ENCODE measurements at places on chromosomes 13 and 19.

DNA sequence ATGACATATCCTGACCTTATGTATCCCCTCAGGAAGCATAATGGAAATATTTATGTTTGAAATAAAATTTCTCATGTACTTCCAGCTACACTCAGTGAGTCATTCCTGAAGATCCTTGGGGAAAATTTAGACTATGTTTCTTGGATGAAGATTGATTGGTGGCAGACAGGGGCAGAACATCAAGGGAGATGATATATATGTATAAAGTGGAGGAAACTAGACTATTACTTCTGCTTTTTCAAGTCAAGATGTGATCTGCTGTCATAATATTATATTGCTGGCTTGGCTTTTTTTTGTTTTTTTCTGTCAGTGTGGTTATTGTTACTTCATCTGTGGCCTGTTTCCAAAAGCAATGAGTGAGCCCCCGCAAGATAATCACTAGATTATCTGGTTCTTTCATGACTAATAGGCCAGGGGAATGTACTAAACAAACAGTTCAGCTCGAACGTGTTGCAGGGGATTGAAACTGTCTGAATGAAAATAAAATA, 87.2 kb upstream of the TNFSF11 start:
- DNase-seq: no peak

GRCh38 chr19:55302318-55302703, 18.5 kb downstream of the BRSK1 start:
- no peak for DNase-seq

GRCh38 chr13:20131057-20131832, 29.6 kb downstream of the GJA3 start:
- DNase-seq: no peak

GRCh38 chr13:94322925-94323763, 156.3 kb downstream of the DCT start:
- no peak for DNase-seq

GRCh38 chr13:41942462-41943094, 18.3 kb downstream of the VWA8 start:
- DNase-seq: no peak

GRCh38 chr13:40579535-40579934, 86.9 kb downstream of the FOXO1 start:
- DNase-seq: no peak

GRCh38 chr19:16861011-16861410, 27.8 kb upstream of the F2RL3 start:
- DNase-seq: no peak

GRCh38 chr19:22257916-22258315, 28.3 kb upstream of the ZNF729 start:
- no peak for DNase-seq

GRCh38 chr13:64099994-64100393, 2684.3 kb upstream of the PCDH20 start:
- no peak for DNase-seq

GRCh38 chr13:99822820-99823219, 148.7 kb downstream of the ZIC5 start:
- DNase-seq: no peak

DNA sequence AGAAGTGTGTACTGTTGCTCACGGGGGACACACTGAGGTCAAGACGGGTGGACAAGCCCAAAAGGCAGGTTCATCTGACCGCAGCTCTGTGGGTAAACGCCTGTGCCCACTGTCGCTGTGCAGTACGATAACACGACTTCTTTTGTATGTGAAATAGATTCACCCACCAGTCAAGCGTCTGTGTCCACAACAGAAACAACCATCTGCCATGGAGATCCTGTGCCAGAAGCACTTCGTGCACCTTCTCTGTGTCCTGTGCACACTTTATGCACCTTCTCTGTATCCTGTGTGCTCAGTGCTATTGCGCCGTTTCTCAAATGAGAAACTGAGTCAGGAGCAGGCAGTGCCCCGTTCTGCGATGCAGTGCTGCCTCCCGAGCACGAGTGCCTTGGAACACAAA, 138.9 kb downstream of the ATP11A start:
- no peak for DNase-seq

GRCh38 chr19:11447347-11448262, 12.2 kb downstream of the PRKCSH start:
- no peak for DNase-seq

DNA sequence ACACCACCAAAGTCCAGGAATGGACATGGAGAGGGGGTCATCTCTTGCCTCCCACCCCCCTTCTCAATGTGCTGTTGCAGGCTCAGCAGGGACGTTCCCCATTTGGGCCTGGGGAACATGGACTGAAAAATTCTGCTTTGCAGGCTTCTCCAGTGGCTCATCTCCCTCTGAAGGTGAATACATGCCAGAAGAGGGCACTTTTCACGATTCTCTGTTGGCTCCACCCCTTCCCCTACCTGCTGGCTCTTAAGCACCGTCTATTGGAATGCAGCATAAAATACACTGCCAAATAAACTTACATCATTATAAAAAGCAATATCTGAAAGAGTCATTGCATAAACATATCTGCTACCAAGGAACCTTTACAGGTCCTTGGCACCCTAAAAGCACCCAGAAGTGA, 35.7 kb downstream of the NHLRC3 start:
- DNase-seq: no peak

DNA sequence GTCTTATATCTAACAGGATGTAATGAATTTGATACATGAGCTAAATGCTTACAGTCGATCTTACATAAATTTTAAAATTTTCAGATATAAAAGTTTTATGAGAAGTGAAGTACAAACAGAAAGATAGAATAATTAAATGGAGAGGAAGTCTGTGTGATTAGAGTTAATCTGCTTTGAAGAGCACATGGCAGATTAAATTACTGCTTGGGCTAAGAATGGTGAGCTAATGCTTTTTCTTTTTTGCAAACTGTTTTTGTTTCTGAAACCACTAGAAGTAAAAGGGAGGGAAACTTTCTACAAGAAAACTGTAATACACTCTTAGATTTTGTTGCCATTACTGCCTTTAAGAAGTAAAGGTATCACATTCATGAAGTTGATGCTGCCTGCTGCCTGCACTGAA, 96.3 kb upstream of the SPRY2 start:
- DNase-seq: no peak

GRCh38 chr19:37506387-37507166, at the start of gene ZNF793:
Gene ZNF793, plus strand, starts transcription at chr19:37506939. Its CDS starts 16,501 bp downstream, at chr19:37523440.
- DNase-seq: peak; percentile 68

GRCh38 chr13:25929816-25930215, 122.0 kb downstream of the SHISA2 start:
- DNase-seq: no peak

DNA sequence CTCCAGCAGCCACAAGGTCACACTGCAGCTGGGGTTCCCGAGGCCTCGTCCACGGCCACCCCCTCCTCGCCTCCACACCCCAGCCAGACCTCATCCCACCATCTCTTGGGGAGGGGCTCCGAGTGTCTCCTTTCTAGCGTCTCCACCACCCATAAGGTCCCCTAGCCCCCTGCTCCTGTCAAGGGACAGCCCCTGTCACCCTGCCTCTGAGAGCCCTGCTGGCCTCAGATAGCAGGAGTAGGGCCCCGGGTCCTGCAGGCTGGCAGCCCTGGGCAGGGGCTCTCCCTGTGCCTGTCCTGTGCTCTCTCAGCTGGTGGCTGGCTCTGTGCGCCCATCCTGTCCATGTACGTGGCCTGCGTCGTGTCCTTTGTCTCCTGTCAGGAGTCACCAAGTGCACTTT, 17.0 kb downstream of the COMP start:
- DNase-seq: no peak

DNA sequence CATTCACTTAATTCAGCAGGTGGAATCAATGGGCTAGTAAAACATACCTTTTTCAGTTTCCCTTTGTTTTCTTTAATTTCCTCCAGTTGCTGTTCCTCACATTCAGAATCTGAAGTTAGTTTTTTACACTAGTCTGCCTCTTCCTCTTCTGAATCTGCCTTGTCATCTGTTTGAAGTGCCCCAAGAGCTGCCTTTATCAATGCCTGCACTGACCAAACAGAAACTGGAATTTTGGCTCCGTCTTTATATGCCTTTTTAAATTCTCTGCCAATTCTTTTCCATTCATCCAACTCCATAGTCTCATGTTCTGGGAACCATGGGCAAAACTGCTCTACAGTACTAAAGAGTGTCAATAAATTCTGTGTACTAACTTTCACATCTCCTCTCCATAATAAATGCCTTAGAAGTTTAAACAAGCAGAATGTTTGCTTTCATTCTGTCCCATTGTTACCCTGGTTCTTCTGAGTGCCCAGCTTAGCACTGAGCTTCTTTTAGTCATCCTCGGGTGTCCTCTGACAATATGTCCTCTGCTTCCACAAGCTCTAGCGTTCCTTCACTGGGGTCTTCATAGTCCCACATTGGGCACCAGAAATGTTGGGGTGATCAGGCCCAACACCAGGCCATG, 154.2 kb downstream of the ZNF486 start:
- no peak for DNase-seq

- DNase-seq: no peak
Observed at GRCh38 chr13:110826861-110827672, 87.8 kb downstream of the ANKRD10 start.

- no peak for DNase-seq
Observed at GRCh38 chr19:5290336-5291262, 50.0 kb downstream of the PTPRS start.

- no peak for DNase-seq
Observed at GRCh38 chr13:110220471-110220870, 86.5 kb downstream of the COL4A1 start.

- no peak for DNase-seq
Observed at GRCh38 chr13:22276616-22277015, 605.7 kb downstream of the FGF9 start.

GRCh38 chr19:51116736-51117286, 7.9 kb upstream of the SIGLEC9 start:
- no peak for DNase-seq

- DNase-seq: no peak
Observed at GRCh38 chr19:4896372-4896771, 6.3 kb downstream of the ARRDC5 start.

DNA sequence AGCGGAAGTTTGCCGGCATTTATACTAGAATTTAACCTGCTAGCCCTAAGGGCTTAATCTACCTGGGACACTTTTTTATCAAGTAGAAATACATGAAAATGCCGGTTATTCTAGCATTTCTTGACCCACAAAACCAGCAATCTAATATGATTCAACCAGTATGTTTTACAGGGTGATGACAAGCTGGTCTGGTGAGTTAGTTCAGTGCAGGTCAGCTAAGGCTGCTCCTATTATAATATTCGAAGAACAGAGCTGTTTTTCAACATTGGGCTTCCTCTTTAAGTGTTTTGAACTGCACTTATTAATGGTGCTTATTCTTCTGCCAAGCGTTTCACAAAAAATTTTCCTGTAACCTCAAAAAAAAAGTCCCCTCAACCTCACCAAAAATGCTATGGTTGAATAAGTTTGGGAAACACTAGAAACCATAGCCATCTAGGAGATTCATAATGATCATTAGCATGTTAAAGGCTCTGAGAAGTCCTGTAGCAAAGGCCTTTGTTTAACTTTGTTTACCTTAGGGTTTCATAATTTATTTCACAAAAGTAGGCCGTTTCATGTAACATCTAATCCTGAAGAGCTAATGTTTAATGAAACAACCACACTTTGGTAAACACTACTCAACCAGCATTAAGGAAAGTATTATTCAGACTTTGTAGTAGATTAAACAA, 526.6 kb downstream of the KLF12 start:
- DNase-seq: no peak

DNA sequence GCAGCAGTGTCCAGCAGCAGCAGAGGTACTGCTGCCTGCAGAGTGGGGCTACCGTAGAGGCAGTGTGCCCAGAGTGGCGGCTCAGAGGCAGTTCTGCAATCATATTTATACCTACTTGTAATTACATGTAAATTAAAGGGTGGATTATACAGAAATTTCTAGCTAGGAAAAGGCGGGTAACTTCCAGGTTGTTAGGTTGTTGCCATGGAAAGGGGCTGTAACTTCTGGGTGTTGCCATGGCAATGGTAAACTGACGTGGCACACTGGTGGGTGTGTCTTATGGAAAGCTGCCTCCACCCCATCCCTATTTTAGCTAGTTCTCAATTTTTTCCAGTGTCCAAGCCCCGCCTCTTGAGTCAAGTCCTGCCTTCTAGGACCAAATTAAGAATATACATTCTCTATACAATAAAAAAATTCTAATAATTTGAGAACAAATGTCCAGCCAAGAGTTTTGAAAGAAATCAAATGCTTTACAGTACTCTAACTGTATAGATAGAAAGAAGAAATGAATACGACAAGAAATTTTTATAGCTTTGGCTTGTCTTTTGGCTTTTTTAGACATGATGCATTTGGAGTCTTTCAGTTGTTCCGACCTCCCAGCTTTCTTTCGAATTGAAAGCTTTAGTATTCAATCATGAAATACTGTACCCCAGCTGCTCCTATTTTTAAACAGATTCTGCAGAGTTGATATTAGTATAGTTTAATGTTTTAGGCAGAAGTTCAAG, 816.6 kb downstream of the DIAPH3 start:
- no peak for DNase-seq

GRCh38 chr13:29483211-29483610, 112.3 kb downstream of the SLC7A1 start:
- no peak for DNase-seq

DNA sequence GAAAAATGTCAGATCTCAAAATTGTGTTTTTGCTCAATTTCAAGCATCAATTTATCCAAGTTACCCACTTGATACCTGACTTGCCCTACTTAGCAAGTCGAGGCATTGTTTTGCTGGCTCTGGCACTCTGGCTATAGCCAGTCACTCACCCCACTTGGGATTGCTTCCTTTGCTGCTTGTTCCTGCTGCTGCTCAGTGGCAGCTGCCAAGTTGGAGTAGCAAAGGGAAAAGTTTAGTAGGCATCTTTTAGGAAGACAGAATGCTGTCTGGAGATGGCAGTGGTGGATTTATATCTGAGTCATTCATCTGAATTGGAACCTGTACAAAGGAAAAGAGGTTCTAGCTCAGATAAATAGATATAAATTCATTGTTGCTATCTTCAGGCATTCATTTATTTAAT, 41.2 kb downstream of the PCCA start:
- DNase-seq: no peak

- no peak for DNase-seq
Observed at GRCh38 chr19:10363789-10364281, 16.5 kb downstream of the TYK2 start.

DNA sequence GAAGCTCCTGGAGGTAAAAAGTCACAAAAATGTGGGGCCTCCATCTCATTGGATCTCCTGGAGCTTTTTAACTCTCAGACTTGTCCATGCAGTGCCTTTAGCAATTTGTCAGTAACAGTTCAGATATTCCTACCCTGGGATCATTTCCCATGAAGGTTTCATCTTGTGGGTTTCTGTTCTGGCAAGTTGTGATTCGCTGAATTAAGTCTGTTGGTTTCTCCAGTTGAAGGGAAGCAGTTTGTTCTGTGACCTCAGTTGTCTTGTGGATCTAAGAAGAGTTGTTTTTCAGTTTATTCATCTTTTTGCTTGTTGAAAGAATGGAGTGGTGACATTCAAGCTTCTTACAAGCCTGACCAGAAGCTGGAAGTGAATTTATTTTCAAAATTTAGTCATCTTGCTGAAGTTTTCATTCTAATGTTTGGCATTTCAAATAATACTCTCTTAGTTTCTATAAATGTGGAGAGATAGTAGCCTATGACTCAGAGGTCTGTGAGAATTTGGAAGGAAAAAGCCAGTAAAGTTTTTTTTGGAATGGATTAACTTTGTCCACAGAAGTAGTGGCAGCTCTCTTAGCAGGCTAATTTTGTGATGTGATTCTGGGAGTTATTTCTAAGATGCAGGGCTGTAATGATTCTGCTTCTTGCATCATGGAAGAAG, 120.1 kb upstream of the CSNK1A1L start:
- no peak for DNase-seq

All from stimulated activated CD8-positive, alpha-beta memory T cell treated with anti-CD3 and anti-CD28 coated beads, Interleukin-15, amount 100 ng/mL, for 48 hours (primary cell).